ENCODE measurements at places on chromosomes 11 and 22.

- no peaks in the 10 kb centered on the region for H3K36me3 ChIP-seq
- peaks cover 24% of the 10 kb centered on the region for H3K4me1 ChIP-seq
- H3K4me3 ChIP-seq, result no peak overlapping the region
- no peak overlapping the region for H3K27ac ChIP-seq
Observed at GRCh38 chr22:27534720-27535125, 266.8 kb downstream of the MN1 start.

DNA sequence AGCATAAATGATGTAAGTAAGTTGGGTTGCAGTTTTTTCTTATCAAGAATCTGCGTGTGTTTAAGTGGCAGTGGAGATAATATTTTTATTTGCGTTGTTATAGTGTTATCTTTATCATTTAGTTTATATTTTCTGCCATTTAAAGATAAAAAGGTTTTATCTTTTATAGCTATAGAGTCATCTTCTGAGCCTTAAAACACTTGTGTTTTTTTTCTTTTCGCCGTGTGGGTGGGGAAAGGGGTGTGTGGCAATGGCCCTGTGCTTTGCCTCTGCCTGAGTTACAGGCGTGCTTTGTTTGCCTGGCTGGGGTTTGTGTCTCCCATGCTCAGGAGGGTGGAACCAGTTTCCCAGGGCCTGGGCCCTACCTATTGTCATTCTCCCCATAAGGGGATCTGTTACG is 16.2 kb downstream of the ARHGEF12 start:
- no peak overlapping the region for H3K27ac ChIP-seq
- no peak overlapping the region for H3K4me3 ChIP-seq
- peaks cover 29% of the 10 kb centered on the region for H3K4me1 ChIP-seq
- H3K36me3 ChIP-seq, result peaks cover 7% of the 10 kb centered on the region
- no peaks in the 10 kb centered on the region for H3K27me3 ChIP-seq

- H3K4me1 ChIP-seq, result peaks cover 11% of the 10 kb centered on the region
- H3K27me3 ChIP-seq, result no peaks in the 10 kb centered on the region
- peaks cover 9% of the 10 kb centered on the region for H3K36me3 ChIP-seq
Observed at GRCh38 chr11:105700271-105700670, 90.4 kb downstream of the GRIA4 start.

DNA sequence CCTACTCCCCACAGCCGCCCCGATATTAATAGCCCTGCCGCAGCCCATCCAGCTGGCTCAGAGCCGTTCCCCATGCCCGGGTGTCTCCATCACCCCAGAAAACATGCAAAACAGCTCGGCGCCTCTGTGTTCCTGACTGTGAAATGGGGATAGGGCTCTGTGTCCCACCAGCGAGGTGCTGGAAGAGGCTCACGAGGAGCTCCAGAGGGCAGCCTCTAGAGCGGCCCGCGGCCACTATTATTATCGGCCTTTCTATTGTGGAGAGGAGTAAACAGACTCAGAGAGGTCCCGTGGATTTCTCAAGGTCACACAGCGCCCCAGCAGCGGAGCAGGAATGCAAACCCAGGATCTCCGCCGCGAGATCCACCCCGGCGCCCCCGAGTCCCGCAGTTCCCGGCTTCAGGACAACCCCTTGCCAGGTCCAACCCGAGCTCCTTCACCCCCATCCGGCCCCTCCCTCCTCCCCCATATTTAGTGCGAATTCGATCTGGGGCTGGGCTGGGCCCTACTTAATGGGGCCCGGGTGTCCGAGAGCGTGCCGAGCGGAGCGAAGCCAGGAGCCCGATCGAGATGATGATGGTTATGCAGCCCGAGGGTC is at the start of gene ACTN3:
ACTN3 (plus strand) TSS at position 536 of the 598 bp plus-strand sequence; CDS start at position 571, 35 bp downstream.
- no peak within 1 kb of the TSS for H3K27ac ChIP-seq
- peak within 1 kb of the TSS; percentile 63 for H3K4me3 ChIP-seq
- H3K27me3 ChIP-seq, result peaks cover 3% of the 10 kb centered on the region
- peaks cover 11% of the 10 kb centered on the region for H3K36me3 ChIP-seq

GRCh38 chr11:106679181-106679580 is 339.1 kb downstream of the GUCY1A2 start:
- no peaks in the 10 kb centered on the region for H3K4me1 ChIP-seq
- H3K27ac ChIP-seq, result no peak overlapping the region
- H3K36me3 ChIP-seq, result no peaks in the 10 kb centered on the region

GRCh38 chr11:72750556-72751115 is 1.6 kb downstream of the ARAP1 start:
- H3K36me3 ChIP-seq, result peaks cover 7% of the 10 kb centered on the region
- DNase-seq, result no peak
- peaks cover 16% of the 10 kb centered on the region for H3K4me1 ChIP-seq
- no peak overlapping the region for H3K27ac ChIP-seq

DNA sequence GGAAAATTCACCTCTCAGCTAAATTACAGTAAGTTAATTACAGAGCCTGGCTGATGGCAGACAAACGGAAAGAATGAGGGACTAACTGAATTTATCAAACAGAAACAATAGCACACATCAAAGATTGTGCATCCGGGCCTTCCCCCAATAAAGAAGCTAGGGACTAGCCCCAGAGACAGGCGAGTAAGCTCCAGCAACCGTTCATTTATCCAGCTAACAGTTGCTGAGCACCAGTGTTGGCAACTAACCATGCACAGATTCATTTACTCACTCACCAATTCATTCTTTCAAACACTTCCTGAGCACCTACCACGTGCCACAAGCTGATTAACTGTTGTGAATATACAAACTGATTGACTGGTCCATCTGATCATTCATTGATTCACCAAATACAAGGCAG is 51.2 kb downstream of the SMCO4 start:
- H3K36me3 ChIP-seq, result peaks cover 4% of the 10 kb centered on the region
- H3K4me3 ChIP-seq, result no peak overlapping the region
- no peak for DNase-seq
- H3K27me3 ChIP-seq, result no peaks in the 10 kb centered on the region

- H3K36me3 ChIP-seq, result no peaks in the 10 kb centered on the region
- no peak overlapping the region for H3K4me3 ChIP-seq
- no peaks in the 10 kb centered on the region for H3K27me3 ChIP-seq
- H3K27ac ChIP-seq, result peak overlapping the region; percentile 48
Observed at GRCh38 chr11:61164606-61165424, 3.6 kb upstream of the VPS37C start.

GRCh38 chr11:12177739-12178338 is 67.4 kb downstream of the MICAL2 start:
- H3K27me3 ChIP-seq, result no peaks in the 10 kb centered on the region
- peaks cover 13% of the 10 kb centered on the region for H3K4me1 ChIP-seq

- H3K27me3 ChIP-seq, result no peaks in the 10 kb centered on the region
- H3K27ac ChIP-seq, result no peak overlapping the region
- DNase-seq, result no peak
- peaks cover 1% of the 10 kb centered on the region for H3K36me3 ChIP-seq
Observed at GRCh38 chr11:23423656-23424055, 563.4 kb upstream of the CCDC179 start.

DNA sequence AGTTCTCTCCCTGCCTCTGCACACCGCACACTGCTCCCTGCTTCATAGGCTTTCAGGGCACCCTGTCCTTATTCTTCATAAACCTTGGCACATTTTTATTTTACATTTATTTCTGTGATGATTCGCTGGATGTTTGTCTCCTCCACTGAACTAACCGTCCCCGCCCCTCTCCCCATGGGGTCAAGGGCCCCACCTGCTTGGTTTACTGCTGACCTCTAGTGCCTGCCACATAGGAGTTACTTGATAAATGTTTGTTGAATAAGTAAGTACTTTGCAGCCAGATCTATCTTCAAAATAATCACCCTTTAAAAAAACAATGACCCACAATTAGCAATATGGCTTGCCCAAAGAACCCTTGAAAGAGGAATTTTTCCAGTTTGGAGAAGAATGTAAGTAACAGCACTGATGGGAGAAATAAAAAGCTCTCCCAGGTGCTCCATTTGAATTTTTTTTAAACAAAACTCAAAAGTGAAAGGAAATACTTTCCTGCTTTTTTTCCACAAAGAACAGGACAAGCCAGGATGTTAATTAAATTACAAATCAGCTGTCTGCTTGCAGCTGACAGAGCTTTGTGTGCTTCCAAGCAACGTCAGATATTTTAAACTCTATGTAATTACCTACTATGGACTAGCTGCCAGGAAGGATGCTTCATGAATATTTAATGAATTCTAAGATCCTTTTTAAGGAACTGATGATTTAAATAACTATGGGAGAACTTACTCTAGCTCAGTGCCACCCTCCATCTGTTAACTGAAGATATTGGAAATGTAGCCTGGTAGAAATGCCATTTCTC is 1083.6 kb downstream of the DLG2 start:
- peaks cover 8% of the 10 kb centered on the region for H3K27me3 ChIP-seq
- no peak overlapping the region for H3K4me3 ChIP-seq
- no peak for DNase-seq
- H3K36me3 ChIP-seq, result no peaks in the 10 kb centered on the region
- peaks cover 10% of the 10 kb centered on the region for H3K4me1 ChIP-seq
- no peak overlapping the region for H3K27ac ChIP-seq

DNA sequence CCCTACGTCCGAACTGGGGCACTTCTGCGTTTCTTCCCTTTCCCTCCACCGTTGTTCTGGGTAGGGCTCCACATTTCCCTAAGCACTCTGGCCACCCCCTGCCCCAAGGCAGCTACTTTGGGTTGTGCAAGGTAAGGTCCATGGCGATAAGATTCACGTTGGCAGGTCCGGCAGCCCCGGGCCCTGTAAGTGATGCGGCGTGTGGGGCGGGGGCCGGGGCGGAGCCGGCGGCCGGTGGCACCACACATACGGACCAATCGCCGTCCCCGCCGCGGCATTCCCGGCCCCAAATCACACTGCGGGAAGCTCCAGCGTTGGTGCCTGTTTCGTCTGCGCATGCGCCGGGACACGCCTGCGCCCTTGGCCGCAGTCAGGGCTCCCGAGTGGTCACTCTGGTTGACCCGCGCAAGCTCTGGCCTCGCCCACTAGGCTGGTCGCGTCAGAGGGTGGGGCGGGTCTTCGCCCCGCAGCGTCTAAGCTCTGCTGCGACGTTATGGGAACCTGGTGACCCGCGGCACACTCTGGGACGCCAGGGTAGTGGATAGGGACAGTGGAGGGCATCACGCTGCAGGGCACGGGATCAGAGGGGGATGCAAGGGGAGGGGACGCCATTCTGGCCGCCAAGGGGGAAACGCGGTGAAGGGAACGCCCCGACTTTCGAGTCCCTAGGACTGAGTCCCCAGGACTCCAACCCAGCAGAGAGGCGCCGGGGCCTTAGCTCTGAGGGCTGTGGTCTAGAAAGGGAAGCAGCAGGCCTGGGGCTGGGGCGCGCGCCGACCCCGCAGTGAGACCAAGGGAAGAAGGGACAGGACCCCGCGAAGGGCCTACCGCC is 1.6 kb downstream of the FADS1 start:
- peaks cover 17% of the 10 kb centered on the region for H3K4me1 ChIP-seq
- H3K27ac ChIP-seq, result peak overlapping the region; percentile 99
- H3K4me3 ChIP-seq, result peak overlapping the region; percentile 93

DNA sequence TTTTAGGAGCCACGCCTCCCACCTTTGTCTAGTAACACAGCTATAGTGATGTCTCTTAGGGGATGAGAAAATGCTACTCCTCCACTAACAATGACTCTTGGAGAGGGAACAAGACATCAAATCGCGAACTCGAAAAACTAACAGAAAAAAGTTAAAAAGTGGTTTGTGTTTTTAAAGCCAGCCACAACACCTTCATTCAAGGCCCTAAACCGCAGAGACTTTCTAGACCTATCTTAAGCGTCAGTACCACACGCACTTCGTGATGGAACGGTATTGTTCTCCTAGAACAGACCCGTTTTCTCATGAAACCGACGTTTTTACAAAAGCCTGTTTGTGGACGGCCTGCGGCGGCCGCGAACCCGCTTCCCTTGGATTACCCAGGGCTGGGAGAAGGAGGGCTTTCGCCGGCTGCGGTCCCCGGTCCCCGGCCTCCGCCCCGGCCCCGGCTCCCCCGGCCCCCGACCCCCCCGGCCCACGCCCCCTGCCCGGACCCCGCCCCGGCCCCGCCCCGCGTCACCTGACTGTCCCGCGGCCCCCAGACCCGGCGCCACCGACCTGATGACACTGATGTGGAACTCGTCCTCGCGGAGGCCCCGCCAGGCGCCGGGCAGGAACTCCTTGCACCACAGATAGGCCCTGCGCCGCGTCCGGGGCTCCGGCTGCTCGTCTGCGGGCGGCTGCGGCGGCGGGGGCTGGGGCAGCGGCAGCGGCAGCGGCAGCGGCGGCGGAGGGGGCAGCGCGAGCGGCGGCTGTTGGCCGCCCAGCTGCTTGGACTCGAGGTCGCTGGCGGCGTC is 718 bp downstream of the CHKA start:
- peaks cover 48% of the 10 kb centered on the region for H3K4me1 ChIP-seq
- no peaks in the 10 kb centered on the region for H3K27me3 ChIP-seq
- peak; percentile 48 for DNase-seq
- peak overlapping the region; percentile 98 for H3K27ac ChIP-seq

DNA sequence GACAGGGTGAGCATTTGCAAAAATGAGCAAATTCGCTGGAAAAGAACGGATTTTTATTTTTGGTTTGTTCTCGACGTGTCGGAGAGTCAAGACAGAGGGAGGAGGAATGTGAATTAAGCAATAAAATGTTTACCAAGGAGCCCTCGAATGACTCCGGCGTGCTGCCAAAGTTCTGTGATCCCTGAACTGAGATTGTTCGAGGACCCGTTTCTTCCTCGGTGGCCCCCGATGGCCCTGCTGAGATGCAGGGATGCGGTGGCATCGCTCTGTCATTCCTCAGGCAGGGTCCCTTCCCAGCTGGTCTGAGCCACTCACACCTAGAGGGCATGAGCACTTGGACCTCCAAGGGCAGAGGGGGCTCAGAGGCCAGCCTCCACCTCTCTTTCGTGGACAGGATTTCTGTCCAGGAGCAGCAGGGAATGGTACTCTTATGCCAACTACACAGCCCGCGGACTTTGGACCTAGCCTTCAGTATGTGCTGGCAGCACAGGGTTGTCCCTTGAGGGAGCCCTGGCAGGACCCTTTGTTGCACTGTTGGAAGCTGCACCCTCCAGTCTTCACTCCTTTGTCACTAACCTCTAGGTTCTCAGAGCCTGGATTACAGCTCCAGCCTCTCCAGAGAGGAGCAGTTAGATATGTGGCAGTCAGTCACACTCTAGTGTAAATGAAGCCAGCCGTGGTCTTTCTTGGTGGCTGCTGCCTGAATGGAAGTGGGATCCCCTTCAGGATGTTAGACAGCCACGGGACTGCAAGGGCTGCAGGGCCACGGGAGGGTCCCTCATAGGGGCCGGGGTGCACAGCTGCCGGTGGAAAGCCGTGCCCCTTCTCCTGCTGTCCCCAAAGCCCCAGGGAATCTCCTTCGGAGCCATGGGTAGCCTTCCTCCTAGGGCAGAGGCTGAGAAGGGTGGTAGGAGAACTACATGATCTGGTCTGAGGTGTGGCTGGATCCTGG is 109.4 kb upstream of the ANO1 start:
- DNase-seq, result no peak
- H3K4me3 ChIP-seq, result no peak overlapping the region
- H3K27me3 ChIP-seq, result no peaks in the 10 kb centered on the region
- peaks cover 39% of the 10 kb centered on the region for H3K4me1 ChIP-seq

- no peak overlapping the region for H3K27ac ChIP-seq
- DNase-seq, result no peak
Observed at GRCh38 chr11:11494348-11494747, 127.5 kb downstream of the GALNT18 start.

GRCh38 chr11:65945941-65946558 is 770 bp downstream of the TSGA10IP start:
- no peak for DNase-seq
- no peaks in the 10 kb centered on the region for H3K36me3 ChIP-seq
- H3K4me1 ChIP-seq, result no peaks in the 10 kb centered on the region
